ENCODE measurements at places on chromosomes 1 and 21.
A peak's percentile ranks its signal among the peaks of the same experiment; 100 is the strongest.

GRCh38 chr1:10637834-10638558 lies 158.4 kb downstream of the CASZ1 start:
- no peak for DNase-seq

GRCh38 chr1:24727501-24728216 lies 17.6 kb upstream of the CLIC4 start:
- no peak for DNase-seq

GRCh38 chr1:205088341-205088740 lies 4.1 kb upstream of the TMEM81 start:
- no peak for DNase-seq

DNA sequence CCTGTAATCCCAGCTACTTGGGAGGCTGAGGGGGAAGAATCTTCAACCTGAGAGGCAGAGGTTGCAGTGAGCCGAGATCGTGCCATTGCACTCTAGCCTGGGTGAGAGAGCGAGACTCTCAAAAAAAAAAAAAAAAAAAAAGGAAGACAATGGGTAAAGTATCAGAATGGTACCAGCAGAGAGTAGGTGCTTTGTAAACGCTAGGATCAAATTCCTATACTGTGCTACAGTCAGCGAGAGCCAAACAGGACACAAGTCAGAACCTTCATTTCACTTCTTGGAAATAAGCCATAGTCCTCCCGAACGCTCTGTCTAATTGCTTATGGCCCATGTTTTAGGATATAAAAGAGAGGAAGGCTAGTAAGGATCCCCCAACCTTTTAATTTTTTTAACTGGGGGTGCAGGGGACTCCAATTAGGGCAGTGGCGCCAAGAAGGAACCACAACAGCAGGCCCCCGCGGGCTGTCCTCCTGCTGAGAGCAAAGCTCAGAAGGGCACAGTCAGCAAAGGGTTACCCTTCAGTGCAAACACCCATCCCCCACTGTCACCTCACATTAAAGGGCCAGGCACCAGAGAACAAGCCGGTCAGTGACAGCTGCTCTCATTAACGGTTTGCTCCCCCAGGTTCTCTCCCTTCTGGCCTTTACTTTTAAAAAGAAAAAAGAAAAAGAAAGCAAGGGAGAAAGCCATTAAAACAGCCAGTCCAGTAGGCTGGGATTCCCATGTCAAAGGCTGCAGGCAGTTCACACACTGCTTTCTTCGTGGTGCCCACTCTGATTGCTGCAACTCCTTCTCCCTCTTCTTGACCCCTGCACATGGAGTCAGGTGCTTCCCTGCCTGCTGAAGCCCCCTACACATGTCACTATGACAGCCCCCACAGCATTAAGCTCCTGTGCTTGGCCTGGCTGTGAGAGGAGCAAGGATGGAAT lies 69.4 kb downstream of the PLPP3 start:
- DNase-seq = peak; percentile 40

DNA sequence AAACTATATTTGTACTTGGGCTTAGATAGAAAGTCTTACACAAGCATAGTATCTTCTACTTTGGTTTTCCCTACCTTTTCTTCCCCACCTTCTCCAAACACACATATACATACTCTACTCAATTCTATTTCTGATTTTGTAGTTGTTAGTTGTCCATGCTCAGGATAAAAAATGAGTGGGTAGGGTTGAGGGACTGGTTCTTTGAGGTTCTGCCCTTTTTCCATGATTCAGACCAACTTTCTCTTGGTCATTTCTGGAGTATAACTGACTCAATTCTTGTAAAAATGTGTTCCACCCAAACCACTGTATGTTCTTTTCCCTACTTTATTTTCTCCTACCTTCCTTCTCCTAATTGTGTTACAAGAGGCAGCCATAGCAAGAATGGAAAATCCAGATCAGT lies 3.3 kb downstream of the CFAP126 start:
- DNase-seq = no peak

DNA sequence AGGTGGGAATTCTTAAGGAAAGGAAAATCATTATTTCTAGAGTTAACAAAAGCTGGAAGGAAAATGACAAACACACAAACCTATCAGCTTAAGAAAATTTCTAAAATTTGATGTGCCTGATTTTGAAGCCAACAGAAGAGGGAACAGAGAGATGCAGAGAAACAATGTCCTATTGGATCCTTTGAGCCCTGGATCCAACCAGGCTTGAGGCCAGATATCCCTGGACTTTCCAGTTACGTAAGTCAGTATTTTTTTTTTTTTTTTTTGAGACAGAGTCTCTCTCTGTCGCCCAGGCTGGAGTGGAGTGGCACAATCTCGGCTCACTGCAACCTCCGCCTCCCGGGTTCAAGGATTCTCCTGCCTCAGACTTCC lies 648.9 kb downstream of the KIF26B start:
- no peak for DNase-seq

- DNase-seq = no peak
Measured at GRCh38 chr1:100629391-100629790, 90.2 kb upstream of the VCAM1 start.

DNA sequence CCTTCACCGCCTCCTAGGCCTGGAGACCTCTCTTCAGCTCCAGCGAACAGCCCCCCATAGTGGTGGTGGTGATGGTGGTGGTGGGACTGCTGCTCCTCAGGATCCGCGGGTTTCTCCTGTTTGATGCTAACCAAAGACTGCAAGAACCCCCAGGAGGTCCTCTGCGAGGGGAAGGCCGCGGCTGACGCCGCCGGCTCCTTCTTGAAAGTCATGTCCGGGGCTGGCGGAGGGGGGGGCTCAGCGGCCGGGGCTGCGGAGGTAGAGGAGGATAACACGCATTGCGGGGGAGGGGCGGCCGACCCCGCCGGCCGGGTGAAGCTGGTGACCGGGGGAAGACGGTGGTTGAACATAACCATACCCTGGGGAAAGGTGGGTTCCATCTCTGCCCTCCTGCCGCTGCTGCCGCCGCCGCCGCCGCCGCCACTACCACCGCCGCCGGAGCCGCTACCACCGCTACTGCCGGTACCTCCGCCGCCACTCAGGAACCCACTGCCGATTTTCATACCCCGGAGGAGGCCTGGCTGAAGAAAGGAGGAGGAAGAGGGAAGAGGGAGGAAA lies 554 bp downstream of the ZNF281 start:
- DNase-seq = peak; percentile 57

- DNase-seq = no peak
Measured at GRCh38 chr1:166383137-166383536, 216.3 kb upstream of the FAM78B start.

- no peak for DNase-seq
Measured at GRCh38 chr21:37532868-37533780, 166.6 kb downstream of the DYRK1A start.

- no peak for DNase-seq
Measured at GRCh38 chr1:58895559-58896145, 111.8 kb upstream of the JUN start.

GRCh38 chr21:18960306-18960705 lies 556.7 kb upstream of the TMPRSS15 start:
- DNase-seq = no peak

DNA sequence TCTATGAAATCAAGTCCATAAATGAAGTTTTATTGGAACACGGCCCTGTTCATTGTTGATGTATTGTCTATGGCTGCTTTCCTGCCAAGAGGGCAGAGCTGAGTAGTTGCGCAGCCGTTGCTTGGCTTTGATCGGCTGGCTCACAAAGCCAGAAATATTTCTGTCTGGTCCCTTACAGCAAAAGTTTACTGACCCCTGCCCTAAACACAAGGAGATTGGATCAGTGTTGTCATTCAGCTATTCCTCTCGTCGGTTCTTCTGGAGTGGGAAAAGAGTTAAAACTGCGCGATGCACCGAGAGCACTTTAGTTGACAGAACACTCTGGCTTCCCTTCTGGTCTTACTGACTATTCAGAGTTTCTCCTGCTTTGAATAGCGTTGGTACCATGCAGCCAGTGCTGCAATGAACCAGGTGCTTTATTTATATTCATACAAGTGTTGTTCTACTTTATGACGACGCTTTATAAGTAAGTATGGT lies 868 bp downstream of the ZBTB40 start:
- no peak for DNase-seq

- no peak for DNase-seq
Measured at GRCh38 chr1:48977273-48977672, 200.6 kb upstream of the BEND5 start.

GRCh38 chr1:29234471-29234870 lies 1.9 kb upstream of the PTPRU start:
- DNase-seq = no peak

GRCh38 chr1:66778266-66778665 lies 22.8 kb downstream of the INSL5 start:
- DNase-seq = no peak
